ENCODE measurements at places on chromosomes 3 and 15.

GRCh38 chr15:23002920-23003319 lies 22.8 kb upstream of the CYFIP1 start:
- no peak for DNase-seq

DNA sequence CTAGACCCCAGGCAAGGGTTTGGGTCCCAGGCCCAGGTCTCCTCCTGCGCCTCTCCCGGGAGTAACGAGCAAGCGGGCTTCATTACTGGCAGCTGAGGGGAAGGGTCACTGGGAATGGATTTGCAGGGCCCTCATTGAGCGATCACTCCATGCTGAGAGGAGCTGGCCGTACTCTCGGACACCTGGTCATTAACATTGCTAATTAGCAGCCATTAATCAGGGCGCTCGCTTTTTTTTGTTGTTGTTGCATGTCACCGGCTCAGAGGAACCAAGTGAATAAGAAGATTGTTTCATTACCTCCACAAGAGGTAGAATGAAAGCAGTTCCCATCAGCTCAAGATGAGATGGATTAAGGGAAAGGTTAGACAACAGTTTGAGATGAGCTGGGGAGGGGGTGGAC lies 293.0 kb upstream of the ATP11B start:
- no peak for DNase-seq

GRCh38 chr15:60074181-60074885 lies 70.2 kb downstream of the FOXB1 start:
- no peak for DNase-seq

DNA sequence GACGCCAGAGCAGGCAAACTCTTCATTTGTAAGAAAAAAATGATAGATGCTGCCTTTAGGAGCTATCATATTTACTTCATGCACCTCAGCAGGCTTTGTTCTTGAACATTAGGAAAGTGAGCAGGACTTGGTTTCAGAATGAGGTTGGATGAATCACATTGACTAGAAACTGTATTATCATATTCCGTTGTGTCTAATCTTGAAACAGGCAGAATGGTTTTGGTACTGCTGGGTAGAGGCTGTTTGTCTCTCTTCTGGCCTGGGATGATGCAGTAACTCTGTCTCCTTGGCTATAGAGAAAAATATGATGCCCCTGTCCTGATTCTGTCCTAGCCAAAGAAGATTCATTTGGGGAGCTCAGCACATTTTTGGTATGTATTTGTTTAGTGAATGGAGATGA lies 344.2 kb upstream of the GRM7 start:
- no peak for DNase-seq

DNA sequence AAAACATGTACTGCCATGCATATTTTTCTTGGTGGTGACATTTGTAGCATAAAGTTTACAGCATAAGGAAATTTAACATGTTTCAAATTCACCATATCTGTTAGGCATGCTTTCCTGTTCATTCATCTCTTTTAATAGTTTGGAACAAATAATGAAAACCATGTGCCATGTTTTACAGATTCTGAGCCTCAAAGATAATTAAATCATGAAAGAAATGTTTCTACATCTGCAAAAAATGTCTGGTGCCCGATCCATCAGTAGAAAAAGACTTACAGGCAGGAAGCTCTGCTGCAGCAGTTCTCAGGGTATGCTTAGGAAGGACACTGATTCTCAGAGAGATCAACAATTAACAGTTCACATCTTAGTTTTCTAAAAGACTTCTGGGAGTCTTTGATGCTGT lies 316.2 kb downstream of the IL5RA start:
- DNase-seq = no peak

DNA sequence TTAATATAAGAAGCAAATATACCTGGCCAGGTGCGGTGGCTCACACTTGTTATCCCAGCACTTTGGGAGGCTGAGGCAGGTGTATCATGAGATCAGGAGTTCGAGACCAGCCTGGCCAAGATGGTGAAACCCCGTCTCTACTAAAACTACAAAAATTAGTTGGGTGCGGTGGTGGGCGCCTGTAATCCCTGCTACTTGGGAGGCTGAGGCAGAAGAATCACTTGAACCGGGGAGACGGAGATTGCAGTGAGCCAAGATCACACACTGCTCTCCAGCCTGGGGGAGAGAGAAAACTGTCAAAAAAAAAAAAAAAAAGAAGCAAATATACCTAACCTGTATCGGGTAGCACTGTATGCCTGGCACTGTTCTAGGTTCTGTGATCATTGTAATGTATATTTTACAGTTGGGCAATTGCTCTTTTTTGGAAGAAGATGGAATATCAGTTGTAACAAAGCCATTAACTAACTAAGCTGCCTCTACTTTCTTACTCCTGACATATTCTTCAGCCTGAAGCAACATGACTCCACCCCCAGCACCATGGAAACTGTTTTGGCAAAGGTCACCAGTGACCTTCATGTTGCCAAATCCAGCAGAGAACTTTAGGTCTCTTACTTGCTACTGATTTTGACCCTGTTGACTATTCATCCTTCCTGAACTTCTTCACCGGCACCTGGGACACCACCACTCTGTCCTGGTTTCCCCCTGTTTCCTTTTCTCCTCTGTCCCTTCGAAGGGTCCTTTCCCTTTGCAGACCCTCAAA lies 203.8 kb downstream of the RPLP1 start:
- DNase-seq = no peak

- DNase-seq = no peak
These were observed 2.2 kb upstream of the TRH start for GRCh38 chr3:129972301-129972700.

GRCh38 chr3:49388289-49388820 lies 23.4 kb downstream of the RHOA start:
- DNase-seq = peak; percentile 57

DNA sequence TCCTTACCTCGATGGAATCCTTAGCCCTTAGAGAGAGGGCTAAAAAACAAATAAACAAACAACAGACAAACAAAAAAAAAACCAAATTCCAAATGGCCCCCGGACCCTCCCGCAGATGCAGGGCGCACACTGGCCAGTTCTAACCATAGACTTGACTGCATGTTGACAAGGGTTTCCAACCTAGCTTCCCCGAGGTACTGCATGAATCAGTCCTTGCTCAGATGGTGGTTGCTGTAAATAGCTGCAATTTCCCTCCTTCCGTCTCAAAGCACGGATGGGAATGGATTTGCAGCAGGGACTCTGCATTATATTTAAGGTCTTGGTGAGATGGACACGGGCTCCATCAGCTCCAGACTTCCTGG lies 162.8 kb downstream of the CD47 start:
- peak; percentile 50 for DNase-seq

DNA sequence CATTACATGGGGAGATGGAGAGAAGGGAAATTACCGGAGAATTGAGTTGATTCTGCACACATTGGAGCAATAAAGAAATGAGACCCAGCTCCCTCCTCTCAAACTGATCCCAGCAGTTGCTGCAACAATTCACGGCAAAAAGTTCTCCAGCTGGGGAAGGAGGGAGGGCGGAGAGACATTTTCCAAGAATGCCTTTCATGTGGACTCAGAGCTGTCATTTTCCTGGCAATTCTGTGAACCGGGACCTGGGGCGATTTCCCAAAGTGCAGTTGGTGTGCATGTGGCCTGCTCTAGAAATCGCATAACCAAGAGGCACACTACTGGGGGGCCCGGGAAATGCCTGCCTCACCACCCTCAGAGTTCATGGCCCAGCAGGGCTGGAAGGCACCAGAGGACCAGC lies 48.7 kb upstream of the IREB2 start:
- DNase-seq = no peak

DNA sequence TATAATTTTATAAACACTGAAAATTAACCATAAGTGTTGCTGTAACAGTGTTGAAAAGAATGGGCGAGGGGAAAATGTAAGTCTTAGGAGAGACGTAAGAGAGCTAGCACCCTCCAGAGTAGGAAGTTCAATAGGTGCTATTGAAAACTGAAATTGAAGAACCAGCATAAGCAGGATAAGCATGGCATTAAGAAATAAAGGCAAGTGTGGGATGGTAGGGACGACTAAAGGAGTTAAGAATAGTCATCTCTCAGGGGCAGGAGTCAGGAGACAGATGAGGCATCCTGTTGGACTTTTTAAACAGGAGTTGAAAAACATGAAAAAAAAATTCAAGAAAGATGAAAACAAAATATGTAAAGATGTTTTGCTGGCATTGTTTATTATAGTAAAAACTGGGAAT lies 43.5 kb downstream of the ABHD2 start:
- DNase-seq = no peak

- no peak for DNase-seq
These were observed 92.1 kb downstream of the SLC49A4 start for GRCh38 chr3:122886946-122887345.

- DNase-seq = no peak
These were observed 6.7 kb downstream of the C3orf22 start for GRCh38 chr3:126551839-126552687.

DNA sequence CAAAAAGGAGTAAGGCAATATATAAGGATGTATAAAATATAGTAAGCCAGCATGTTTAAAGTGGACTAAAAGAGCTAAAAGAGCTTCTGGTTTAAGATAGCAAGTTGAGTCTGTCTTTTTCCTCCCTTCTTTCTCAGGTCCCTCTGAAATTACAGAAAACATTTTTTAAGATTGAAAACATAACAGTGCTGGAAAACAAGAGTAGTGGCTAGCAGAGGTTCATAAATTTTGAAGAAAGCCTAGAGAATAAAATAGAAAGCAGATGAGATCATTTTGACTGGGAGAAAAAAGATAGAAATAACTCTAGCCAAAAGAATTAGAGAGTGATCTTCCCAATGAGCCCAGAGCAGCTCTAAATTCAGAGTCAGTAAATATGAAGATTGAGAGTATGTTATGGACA lies 41.9 kb downstream of the ATP8B4 start:
- no peak for DNase-seq

DNA sequence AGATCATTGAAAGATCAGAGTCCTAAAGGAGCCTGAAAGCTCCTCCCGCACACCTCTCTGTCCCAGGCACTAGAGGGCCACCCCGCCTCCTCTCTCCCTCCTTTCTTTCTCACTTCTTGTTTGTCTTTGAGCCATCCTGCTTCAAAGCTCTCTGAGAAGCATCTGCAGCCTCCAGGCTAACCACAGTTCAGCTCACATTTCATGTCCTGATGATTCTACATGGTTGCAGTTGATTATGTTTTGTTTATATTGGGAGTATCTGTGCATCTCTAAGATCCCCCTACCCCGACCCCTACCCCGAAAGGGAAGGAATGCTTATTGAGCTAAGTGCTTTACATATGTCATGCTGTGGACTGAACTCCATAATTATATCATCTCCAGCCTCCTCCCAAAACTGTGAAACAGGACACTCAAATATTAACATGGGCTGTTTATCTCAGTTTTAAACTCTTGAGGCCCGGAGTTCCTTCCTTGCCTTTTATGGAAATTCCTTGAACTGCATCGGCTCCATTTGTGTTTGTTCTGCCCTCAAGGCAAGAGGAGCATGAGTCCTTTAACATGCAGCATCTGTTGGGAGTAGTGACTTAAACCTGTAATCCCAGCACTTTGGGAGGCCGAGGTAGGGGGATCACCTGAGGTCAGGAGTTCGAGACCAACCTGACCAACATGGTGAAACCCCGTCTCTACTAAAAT lies 30.9 kb downstream of the MGLL start:
- no peak for DNase-seq

DNA sequence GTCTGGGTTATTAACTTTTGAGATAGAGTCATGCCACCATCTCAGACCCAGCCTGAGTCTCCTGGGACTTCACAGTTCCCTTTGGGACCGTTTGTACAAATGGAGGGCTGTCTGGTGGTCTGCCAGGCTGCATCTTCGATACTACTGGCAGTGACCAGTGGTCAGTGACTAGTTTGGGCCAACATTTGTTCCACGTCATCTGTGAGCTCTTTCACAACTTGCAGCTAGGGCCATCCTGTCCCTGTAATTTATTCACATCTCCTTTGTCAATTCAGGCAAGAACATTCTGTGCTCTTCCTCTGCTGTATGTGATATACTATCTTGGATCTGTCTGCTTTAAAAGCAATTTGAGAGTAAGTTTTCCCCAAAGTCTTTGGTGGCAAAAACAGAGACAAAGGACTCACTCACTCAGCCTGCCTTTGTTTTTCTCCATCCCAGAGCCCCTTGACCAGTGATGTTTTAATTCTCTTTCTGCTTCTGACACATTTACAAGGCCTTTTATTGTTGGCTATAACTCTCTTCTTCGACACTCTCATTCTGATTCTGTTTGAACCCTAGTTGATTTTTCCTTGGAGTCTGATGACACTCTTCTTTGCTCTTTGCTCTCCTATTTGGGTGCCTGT lies 353.4 kb downstream of the EPHB1 start:
- no peak for DNase-seq

- no peak for DNase-seq
These were observed 98.5 kb upstream of the CCDC80 start for GRCh38 chr3:112739252-112739965.

- DNase-seq = no peak
These were observed 15.7 kb upstream of the LRCH3 start for GRCh38 chr3:197775317-197775716.

- DNase-seq = no peak
These were observed 276.3 kb downstream of the ERC2 start for GRCh38 chr3:56192001-56192400.

DNA sequence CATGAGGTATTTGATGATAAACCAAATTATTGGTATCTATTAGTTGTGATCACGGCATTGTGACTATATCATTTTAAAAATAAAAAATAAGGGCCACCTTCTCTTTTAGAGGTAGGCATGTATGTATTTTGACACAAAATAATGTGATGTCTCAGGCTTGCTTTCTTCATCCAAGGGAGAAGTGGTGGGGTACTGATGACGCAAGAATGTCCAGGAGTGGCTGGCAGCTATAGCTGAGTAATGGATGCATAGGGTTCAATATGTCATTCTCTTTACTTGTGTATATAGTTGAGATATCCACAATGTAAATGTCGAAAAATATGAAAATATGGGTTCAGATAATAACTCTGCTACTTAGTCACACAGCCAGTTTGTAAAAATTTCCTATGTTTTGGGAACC lies 46.8 kb upstream of the NSMCE3 start:
- DNase-seq = no peak

DNA sequence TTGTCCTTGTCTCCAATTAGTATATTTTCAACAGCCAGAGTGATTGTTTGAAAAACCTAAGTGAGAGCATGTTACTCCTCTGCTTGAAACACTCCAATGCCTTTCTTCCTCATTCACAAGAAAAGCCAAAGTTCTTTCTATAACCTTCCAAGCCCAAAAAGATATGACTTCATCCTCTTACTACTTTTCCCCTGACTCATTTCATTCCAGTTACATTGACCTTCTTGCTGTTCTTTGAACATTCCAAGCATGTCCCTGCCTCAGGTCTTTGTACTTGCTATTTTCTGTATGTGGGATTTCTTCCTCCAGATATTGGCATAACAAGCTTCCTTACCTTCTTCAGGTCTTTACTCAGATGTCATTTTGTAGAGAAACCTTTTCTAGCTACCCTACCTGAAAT lies 28.3 kb downstream of the EHHADH start:
- no peak for DNase-seq
